ENCODE measurements at places on chromosomes 1 and 21.

DNA sequence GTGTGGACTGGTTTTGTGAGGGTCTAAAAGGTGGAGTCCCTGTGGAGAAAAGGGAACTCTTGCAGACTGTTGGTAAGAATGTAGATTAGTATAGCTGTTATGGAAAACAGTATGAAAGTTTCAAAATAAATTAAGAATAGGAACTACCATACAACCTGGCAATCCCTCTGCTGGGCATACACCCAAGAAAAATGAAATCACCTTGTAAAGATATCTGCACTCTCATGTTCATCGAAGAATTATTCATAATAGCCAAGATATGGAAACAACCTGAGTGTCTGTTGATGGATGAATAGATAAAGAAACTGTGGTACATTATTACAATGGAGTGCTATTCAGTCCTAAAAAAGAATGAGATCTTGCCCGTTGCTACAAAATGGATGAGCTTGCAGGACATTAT lies 109.6 kb downstream of the TBX19 start:
- H3K36me3 ChIP-seq: no peaks in the 10 kb centered on the region
- H3K27me3 ChIP-seq: no peaks in the 10 kb centered on the region
- H3K4me3 ChIP-seq: no peak overlapping the region
- H3K4me1 ChIP-seq: no peaks in the 10 kb centered on the region

DNA sequence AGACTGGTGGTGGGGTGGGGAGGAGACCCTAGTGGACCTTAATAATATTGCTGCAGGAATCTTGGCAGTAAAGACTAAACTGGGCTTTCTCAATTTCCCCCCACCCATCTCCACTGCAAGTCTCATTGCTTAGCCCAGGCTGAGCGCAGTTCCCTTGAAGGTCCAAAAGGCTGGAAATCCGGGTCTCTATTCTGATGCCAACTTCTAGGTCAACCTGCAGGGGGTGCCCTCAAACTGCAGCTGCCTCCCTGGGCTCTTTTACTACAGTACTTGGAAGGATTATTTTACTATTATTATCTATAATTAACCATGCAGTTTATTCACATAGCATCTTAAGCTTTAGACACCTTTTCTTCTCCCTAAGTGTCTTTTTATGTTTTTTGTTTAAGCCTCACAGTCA lies 85.4 kb upstream of the WARS2 start:
- no peak overlapping the region for H3K27ac ChIP-seq
- DNase-seq: no peak
- H3K27me3 ChIP-seq: no peaks in the 10 kb centered on the region
- H3K36me3 ChIP-seq: no peaks in the 10 kb centered on the region
- H3K4me3 ChIP-seq: no peak overlapping the region

- no peak overlapping the region for H3K4me3 ChIP-seq
- no peaks in the 10 kb centered on the region for H3K36me3 ChIP-seq
- peaks cover 16% of the 10 kb centered on the region for H3K4me1 ChIP-seq
- DNase-seq: peak; percentile 46
- H3K27ac ChIP-seq: no peak overlapping the region
Observed at GRCh38 chr1:212671342-212672031, 28.2 kb downstream of the BATF3 start.

- H3K4me3 ChIP-seq: no peak overlapping the region
- H3K36me3 ChIP-seq: no peaks in the 10 kb centered on the region
- no peaks in the 10 kb centered on the region for H3K27me3 ChIP-seq
Observed at GRCh38 chr1:163528710-163529348, 207.1 kb downstream of the NUF2 start.

DNA sequence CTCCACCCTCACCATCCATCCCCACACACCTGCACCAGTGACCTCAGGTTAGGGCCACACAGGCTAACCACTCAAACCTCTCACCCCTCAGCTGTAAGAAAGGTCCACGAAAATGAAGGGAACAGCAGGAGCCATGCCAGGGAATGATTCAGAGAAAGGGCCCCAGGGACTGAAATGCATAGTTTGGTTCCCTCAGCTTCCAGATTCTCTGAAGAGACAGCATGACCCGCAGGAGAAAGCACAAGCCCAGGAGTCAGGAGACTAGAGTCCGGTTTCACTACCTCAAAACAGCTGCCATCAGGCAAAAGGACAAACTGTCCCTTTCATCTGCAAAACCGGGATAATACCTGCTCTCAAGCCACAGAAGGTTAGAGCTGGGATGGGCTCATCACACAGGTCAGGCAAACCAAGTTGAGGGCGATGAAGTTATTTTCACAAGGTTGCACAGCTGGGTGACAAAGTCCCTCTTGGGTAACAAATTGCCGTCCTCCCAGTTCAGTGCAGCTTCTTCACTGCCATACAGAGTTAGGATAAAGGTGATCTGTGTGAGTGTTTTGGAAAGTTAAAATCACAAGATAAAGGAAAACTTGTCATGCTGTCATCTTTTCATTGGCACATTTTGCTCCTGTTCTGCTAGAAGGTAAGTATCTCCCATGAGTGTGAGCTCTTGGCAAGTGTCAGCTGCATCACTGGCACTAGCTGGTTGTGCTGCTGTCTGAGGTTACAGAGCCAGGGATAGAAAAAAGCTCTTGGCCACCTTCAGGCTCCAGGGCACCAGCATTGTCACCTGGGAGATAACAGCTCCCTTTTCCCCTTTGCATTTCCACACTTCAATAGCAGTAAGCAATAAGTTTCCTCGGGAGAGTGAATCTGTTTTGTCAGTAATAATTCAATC lies 120.4 kb downstream of the KCNH1 start:
- no peaks in the 10 kb centered on the region for H3K4me1 ChIP-seq
- H3K36me3 ChIP-seq: no peaks in the 10 kb centered on the region
- H3K4me3 ChIP-seq: no peak overlapping the region
- H3K27me3 ChIP-seq: no peaks in the 10 kb centered on the region

GRCh38 chr21:32539378-32539777 lies 45.9 kb downstream of the TCP10L start:
- DNase-seq: no peak
- H3K4me3 ChIP-seq: no peak overlapping the region
- no peaks in the 10 kb centered on the region for H3K4me1 ChIP-seq
- H3K27ac ChIP-seq: no peak overlapping the region

GRCh38 chr1:29651684-29652665 lies 415.7 kb downstream of the PTPRU start:
- H3K36me3 ChIP-seq: no peaks in the 10 kb centered on the region
- no peak overlapping the region for H3K4me3 ChIP-seq
- no peaks in the 10 kb centered on the region for H3K4me1 ChIP-seq
- no peaks in the 10 kb centered on the region for H3K27me3 ChIP-seq

GRCh38 chr21:14879458-14879857 lies 185.3 kb downstream of the NRIP1 start:
- no peak for DNase-seq
- H3K36me3 ChIP-seq: no peaks in the 10 kb centered on the region
- no peaks in the 10 kb centered on the region for H3K4me1 ChIP-seq
- no peaks in the 10 kb centered on the region for H3K27me3 ChIP-seq

GRCh38 chr21:17270229-17270628 lies 242.6 kb upstream of the CXADR start:
- no peak overlapping the region for H3K4me3 ChIP-seq
- H3K4me1 ChIP-seq: no peaks in the 10 kb centered on the region
- H3K36me3 ChIP-seq: no peaks in the 10 kb centered on the region
- H3K27me3 ChIP-seq: no peaks in the 10 kb centered on the region
- DNase-seq: peak; percentile 71
- H3K27ac ChIP-seq: no peak overlapping the region

GRCh38 chr1:47894410-47895278 lies 102.5 kb downstream of the TRABD2B start:
- no peaks in the 10 kb centered on the region for H3K4me1 ChIP-seq
- no peak overlapping the region for H3K4me3 ChIP-seq
- no peaks in the 10 kb centered on the region for H3K36me3 ChIP-seq
- DNase-seq: no peak
- H3K27ac ChIP-seq: no peak overlapping the region
- H3K27me3 ChIP-seq: no peaks in the 10 kb centered on the region

DNA sequence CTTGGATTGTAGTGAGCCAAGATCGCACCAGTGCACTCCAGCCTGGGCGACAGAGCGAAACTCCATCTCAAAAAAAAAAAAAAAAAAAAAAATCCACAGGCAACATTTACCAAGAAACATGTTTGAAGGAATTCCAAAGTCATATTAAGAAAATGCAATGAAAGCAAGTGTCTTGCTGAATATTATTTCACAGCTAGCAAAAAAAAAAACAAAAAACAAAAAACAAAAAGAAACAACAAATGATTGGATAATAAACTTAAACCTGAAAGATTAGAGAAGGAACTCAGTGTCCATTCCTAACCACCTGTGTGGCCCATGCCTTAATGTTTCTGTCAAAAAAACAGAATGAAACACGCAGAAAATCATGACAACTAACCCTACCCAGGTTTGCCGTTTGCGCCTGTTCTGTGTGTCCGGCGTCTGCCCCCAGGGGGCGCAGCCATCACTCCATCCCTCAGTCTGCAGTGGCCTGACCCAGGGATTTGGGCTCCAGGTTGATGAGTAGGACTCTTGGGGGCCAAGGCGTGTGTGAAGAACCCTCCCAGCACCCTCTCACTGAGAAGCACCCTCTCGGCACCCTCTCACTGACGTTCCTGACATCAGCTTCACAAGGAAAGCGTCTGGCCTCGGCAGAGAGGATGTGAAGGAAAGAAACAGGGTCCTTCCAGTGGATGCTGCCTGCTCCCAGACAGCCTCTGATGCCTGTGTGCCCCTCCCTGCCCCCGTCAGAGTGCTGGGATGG lies 19.2 kb upstream of the PTTG1IP start:
- peaks cover 12% of the 10 kb centered on the region for H3K27me3 ChIP-seq
- no peak overlapping the region for H3K27ac ChIP-seq
- H3K4me3 ChIP-seq: no peak overlapping the region
- no peaks in the 10 kb centered on the region for H3K36me3 ChIP-seq

DNA sequence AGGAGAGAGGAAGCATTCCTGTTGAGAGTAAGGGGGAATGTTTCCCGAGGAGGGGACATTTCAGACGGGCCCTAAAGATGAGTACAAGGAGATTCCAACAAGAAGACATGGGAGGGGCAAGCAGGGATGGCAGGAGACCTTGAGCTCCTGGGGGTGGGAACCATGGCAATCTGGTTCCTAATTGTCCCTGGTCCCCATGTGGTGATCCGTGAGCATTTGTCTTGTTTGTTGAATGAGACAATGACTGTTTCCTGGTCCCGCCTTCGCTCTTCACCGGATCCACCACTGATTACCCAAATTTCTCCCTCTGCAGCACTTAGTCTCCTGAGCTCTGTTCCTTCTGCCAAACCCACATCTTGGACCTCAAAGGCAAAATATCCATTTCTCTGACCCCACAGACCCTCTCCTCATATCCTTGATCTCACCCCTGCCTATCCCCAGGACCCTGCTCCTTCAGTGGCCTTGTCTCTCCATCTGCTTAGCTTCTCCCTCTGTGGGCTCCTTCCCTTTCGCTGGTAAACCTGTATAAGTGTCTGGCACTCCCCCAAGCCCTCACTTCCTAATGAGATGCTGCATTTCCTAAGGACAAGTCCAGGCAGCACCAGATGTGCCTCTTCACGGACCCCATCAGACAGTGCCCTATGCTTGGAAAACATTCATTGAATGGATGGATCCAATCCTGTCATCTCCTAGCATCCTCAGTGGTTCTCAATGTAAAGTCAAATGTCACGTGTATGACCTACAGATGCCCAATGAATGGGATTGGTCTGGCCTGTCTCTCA lies 8.3 kb upstream of the CSF1 start:
- DNase-seq: no peak
- H3K27me3 ChIP-seq: no peaks in the 10 kb centered on the region
- no peaks in the 10 kb centered on the region for H3K4me1 ChIP-seq
- H3K27ac ChIP-seq: no peak overlapping the region
- no peak overlapping the region for H3K4me3 ChIP-seq
- no peaks in the 10 kb centered on the region for H3K36me3 ChIP-seq

- H3K4me3 ChIP-seq: no peak overlapping the region
- H3K27ac ChIP-seq: no peak overlapping the region
- no peaks in the 10 kb centered on the region for H3K4me1 ChIP-seq
- no peaks in the 10 kb centered on the region for H3K27me3 ChIP-seq
Observed at GRCh38 chr1:106571109-106571508, 485.4 kb upstream of the PRMT6 start.

DNA sequence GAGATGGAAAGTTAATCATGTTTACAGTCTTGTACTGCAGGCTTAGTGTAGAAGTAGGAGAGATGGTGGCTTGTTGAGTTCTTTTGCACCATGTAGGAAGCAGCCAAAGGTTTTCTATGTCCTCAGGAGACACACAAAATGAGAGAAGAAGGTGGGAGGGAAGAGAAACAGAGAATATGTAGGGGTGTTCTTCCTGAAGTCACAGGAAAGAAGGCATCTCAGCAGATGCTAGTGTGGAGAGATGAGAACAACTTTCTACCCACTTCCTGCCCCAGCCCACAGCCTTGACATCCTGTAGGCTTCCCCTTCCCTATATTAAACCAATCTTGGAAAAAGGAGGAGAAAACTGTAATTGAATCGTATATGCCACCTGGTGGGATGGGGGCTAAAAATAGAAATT lies 217.0 kb downstream of the S1PR1 start:
- no peak overlapping the region for H3K27ac ChIP-seq
- no peak overlapping the region for H3K4me3 ChIP-seq
- no peaks in the 10 kb centered on the region for H3K4me1 ChIP-seq

DNA sequence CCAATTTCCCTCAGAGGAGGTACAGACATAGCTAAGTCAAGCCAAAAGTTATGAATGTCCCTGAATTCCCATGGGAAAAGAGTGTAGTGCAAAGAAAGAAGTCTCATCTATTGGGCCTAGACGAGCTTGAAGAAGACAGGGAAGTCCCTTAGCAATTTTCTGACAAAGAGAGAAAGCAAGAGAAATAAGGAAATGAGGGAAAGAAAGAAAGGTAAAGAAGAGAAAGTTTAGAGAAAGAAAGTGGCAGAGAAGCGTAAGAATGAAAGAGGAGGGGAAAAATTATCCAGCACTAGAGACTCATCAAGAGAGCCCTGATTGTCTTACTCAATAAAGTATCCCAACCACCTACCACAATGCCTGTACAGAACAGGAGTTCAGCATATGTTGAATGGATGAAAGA lies 40.6 kb upstream of the FOXD3 start:
- no peaks in the 10 kb centered on the region for H3K4me1 ChIP-seq
- H3K4me3 ChIP-seq: no peak overlapping the region
- H3K36me3 ChIP-seq: no peaks in the 10 kb centered on the region
- H3K27ac ChIP-seq: no peak overlapping the region

DNA sequence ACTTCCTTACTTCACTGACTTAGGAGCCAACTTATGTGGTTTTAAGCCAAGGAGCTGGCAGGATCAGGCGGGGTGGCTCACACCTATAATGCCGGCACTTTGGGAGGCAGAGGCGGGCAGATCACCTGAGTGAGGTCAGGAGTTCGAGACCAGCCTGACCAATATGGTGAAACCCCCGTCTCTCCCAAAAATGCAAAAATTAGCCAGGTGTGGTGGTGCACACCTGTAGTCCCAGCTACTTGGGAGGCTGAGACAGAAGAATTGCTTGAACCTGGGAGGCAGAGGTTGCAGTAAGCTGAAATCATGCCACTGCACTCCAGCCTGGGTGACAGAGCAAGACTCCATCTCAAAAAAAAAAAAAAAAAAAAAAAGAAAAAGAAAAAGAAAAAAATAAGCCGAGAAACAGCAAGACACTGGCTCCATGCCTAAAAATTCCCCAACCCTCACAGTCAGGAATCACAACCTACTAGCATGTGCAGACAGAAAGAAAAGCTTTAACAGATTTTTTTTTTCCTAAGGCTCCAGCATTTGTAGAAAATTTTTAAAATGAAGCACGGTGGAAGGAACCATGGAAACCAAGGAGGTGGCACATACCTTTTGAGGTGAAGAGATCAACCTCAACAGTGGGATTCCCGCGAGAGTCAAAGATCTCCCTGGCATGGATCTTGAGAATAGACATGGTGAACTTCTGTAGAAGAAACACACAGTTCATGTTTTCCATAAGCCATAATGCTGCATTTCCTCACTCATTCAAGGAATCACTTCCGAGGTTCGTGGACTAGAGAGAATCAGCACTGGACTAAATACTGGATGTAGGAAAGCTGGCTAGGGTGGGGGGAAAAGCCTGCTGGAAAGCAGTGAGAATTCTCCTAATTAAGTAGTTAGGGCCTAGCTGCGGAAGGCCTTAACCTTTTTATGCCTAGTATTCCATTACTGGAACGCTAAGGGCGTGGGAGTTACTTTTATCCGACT lies 4.0 kb downstream of the ENO1 start:
- H3K27me3 ChIP-seq: no peaks in the 10 kb centered on the region
- peak overlapping the region; percentile 38 for H3K27ac ChIP-seq
- H3K36me3 ChIP-seq: peaks cover 31% of the 10 kb centered on the region

Measured in fibroblast of lung (primary cell).